Amniotic stem cell (primary cell): ENCODE measurements at places on chromosomes 13 and 19.

- DNase-seq = no peak
These were observed 7.3 kb downstream of the APC2 start for GRCh38 chr19:1457031-1457739.

GRCh38 chr13:112251930-112252585 is 124.1 kb upstream of the SPACA7 start:
- no peak for DNase-seq

DNA sequence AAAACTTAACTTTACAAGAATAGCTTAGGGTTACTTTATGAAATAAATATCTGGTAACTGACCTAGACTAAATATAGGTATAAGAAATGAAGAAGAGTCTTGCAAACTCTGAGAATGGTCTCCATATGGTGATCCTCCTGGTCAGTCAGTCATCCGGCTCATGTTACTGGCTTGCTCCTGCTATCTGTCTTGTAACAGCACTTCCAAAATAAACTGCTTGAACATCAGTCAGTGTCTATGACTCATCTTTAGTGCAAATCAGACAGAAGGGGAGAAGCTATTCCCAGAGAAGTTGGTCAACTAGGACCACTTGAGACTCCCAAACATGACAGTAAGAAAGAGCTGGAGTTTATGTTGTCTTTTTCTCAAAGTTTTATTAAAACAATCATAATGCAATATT is 1550.9 kb downstream of the PCDH9 start:
- no peak for DNase-seq

- no peak for DNase-seq
These were observed 37.2 kb downstream of the ELF1 start for GRCh38 chr13:40981949-40982348.

DNA sequence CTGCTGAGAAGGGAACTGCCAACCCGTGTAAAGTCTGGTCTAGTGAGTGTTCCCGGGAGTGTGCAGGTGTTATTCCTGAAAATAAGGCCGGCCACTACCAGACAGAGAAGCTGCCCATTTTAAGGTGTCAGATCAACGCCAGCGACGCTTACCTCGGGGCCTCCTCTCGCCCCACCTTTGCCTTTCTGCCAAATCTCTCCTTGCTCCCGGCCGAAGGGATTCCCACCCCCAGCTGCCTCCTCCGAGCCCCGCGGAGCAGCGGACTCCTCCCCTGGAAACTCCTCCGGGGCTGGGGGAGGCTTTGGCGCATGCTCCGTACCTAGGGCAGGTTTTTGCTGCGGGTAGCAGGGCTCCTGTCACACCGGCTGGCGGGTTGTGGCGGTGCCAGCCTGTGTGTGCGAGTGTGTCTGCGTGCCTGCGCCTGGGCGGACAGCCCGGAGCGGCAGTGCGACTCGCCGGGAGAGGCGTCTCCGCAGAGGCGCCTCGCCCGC is at the start of gene HS6ST3:
TSS of gene HS6ST3 (plus strand) at position 359 of the 491 bp plus-strand sequence.
- no peak for DNase-seq

DNA sequence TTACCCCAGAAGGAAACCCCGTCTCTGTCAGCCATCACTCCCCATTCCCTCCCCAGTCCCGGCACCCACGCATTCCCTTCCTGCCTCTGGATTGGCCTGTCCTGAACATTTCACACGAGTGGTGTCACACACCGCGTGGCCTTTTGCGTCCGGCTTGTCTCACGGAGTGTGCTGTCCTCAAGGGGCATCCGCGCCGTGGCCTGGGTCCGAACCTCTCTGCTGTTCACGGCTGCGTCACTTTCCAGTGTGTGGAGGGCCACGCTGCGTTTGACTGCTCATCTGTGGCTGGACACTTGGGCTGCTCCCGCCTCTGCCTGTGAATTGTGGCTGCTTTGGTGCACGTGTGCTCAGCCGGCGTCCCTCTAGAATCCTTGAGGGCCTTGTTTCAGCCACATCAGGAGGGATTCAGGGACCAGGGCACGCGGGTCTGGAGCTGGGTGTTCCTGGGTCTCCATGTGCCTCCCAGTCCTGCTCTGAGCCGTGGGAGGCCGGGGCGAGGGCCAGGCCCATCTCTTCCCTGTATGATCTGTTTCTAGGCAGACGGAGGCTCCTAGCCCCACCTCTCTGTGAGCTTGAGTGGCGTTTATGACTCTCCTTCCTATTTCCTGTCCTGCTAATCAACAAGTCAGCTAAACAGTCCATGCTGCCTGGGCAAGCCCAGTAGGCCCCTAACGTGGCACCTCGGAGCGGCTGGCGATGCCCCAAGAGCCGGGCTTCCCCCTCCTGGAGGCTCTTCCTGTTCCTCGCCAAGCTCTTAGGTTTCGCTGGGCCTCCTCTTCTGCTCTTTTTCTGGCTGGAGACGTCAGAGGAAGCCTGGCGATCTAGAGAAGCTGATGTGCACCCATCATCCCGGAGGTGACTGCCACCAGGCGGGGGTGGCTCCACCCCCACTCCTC is 8.1 kb downstream of the STK11 start:
- no peak for DNase-seq

GRCh38 chr13:27583645-27584044 is 36.7 kb downstream of the LNX2 start:
- no peak for DNase-seq

DNA sequence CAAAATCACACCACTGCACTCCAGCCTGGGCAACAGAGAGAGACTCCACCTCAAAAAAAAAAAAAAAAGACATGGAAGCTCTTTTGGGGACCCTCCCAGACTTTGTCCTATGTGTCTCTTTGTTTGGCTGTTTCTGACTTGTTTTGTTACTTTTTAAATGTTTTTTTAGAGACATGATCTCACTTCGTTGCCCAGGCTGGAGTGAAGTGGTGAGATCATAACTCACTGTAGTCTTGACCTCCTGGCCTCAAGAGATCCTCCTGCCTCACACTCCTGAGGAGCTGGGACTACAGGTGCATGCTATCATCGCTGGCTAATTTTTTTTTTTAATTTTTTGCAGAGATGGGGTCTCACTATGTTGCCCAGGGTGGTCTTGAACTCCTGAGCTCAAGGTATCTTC is 16.4 kb upstream of the DPP9 start:
- no peak for DNase-seq

DNA sequence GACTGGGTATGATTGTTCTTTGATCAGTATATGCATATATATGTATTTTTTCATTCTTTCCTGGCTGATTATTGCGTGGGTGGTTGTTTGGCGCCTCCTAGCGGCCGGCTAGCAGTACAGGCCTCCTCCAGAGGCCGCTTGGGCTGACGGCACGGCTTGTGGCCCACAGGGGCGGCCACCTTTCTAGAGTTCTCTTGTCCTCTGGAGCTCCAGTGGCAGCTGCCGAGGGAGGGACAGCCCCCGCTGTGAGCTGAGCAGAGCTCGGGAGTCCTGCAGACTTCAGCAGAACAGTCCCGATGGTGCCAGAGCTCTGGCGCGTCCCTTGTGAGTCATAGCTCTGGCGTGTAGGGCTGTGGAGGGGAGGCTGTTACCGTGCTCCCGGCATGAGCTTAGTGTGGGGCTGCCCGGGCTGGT is 22.5 kb upstream of the ZNF429 start:
- DNase-seq = no peak

GRCh38 chr13:77863144-77863543 is 55.5 kb downstream of the EDNRB start:
- no peak for DNase-seq

GRCh38 chr19:54480051-54480450 is 7.0 kb upstream of the CDC42EP5 start:
- no peak for DNase-seq
